ENCODE measurements at places on chromosomes 1 and 21. TPM values are rescaled to one million over a fixed set of nuclear protein-coding genes. Genes with fewer than 3 reads are reported as not detected.

- peak; percentile 7 for DNase-seq
Measured at GRCh38 chr21:37145635-37146111, 72.6 kb downstream of the TTC3 start.

The TNNI3K gene
- not detected for total RNA-seq

DNA sequence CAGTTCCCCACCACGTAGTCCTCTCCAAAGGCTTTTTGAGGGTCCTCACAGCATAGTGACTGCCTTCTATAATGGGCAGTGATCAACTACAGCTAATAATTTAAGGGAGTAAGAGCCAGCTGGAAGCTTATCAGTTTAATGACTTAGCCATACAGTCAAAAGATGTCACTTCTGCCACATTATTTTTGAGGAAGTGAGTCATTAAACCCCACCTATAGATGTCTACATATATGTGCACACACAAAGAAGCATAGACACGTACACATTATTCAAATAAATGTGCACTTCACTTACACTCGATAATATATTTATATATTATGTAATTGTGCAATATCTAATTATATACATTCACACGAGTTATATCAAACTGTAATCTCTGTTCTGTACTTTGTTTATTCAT, 1704.7 kb downstream of the KCNT2 start:
- DNase-seq = no peak

- peak; percentile 46 for DNase-seq
Measured at GRCh38 chr1:155929057-155929456, 5.2 kb downstream of the KHDC4 start.

GRCh38 chr1:25068316-25068715, 138.2 kb upstream of the RUNX3 start:
- DNase-seq = no peak

DNA sequence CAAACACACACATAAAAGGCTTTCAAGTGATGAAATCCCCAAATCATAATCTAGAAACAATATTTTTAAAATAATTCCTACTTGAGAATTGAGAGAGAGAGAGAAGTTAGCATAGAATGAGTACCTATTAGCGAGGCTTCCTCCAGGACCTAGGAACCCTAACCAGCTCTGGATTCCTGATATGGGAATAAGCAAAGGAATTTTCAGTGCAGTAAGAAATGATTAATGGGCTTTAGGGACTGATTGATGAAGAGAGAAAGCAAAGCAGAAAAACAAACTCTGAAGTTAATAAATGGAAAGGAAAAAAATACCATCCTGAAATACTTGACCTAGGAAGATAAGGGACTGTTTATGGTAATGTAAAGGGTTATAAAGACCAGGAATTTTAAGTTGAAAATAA, 60.6 kb downstream of the WARS2 start:
- DNase-seq = no peak

- DNase-seq = no peak
Measured at GRCh38 chr21:45304476-45304830, 16.8 kb upstream of the POFUT2 start.

DNA sequence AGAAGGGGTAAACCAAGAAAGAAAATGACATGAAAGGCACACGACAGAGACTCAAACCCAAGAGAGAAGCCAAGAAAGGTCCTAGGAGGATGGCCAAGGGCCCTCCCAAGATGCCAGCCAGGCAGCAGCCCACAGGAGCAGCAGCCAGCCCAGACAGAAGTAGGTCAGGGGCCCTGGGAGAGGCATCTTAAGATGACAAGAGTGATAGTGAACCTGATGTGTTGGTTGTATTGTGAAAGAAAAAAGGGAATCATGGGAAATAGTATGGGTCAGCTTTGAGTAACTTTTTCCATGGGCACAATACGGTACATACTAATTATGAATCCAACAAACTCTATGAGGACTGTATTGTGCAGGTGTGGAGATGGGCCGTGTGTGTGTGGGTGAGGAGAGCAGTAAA, 3.3 kb downstream of the CCSAP start:
- no peak for DNase-seq

Data from fibroblast of the aortic adventitia (primary cell).